ENCODE measurements at places on chromosomes 5 and 9. TPM values are rescaled to one million over a fixed set of nuclear protein-coding genes. Genes with fewer than 3 reads are reported as not detected.

ST8SIA4 gene
- total RNA-seq: 0.49 TPM

TRPM3 gene
- 1.2 TPM for total RNA-seq

IL7R gene
- total RNA-seq: 1.6 TPM

CCNO gene
- total RNA-seq: 0.14 TPM

PCDHGA7 gene
- total RNA-seq: 0.36 TPM

TCF7 gene
- 2.2 TPM for total RNA-seq

NUTM2G gene
- 0.63 TPM for total RNA-seq

FOXD4L5 gene
- 0.33 TPM for total RNA-seq

IGIP gene
- total RNA-seq: 1.1 TPM

PHF24 gene
- total RNA-seq: 2.7 TPM

ESM1 gene
- total RNA-seq: not detected

SPATA31A3 gene
- total RNA-seq: not detected

RMND5B gene
- total RNA-seq: 25.0 TPM

PPP2R2B gene
- 75.1 TPM for total RNA-seq

KCNN2 gene
- 1.5 TPM for total RNA-seq

PRKACG gene
- 0.33 TPM for total RNA-seq

BTNL3 gene
- 0.15 TPM for total RNA-seq

FBN2 gene
- total RNA-seq: 6.0 TPM

ELAVL2 gene
- total RNA-seq: 230 TPM

PFN3 gene
- total RNA-seq: not detected

LCN1 gene
- not detected for total RNA-seq

ABCA1 gene
- 23.5 TPM for total RNA-seq

ADAMTS19 gene
- 3.0 TPM for total RNA-seq

PLEKHG4B gene
- total RNA-seq: 0.45 TPM

SLIT3 gene
- 6.1 TPM for total RNA-seq

KDM4C gene
- 67.5 TPM for total RNA-seq

IL9 gene
- not detected for total RNA-seq
